CD4-positive, alpha-beta T cell (primary cell): ENCODE measurements at places on chromosomes 2 and 18. TPM values are rescaled to one million over a fixed set of nuclear protein-coding genes. Genes with fewer than 3 reads are reported as not detected.

The CDH19 gene
- not detected for total RNA-seq

The E2F6 gene
- total RNA-seq = 3.5 TPM

The RIF1 gene
- 66.9 TPM for total RNA-seq

The KIAA2012 gene
- total RNA-seq = not detected

The LTBP1 gene
- not detected for total RNA-seq

The CENPA gene
- total RNA-seq = 1.1 TPM

The FAM210A gene
- total RNA-seq = 3.5 TPM

DNA sequence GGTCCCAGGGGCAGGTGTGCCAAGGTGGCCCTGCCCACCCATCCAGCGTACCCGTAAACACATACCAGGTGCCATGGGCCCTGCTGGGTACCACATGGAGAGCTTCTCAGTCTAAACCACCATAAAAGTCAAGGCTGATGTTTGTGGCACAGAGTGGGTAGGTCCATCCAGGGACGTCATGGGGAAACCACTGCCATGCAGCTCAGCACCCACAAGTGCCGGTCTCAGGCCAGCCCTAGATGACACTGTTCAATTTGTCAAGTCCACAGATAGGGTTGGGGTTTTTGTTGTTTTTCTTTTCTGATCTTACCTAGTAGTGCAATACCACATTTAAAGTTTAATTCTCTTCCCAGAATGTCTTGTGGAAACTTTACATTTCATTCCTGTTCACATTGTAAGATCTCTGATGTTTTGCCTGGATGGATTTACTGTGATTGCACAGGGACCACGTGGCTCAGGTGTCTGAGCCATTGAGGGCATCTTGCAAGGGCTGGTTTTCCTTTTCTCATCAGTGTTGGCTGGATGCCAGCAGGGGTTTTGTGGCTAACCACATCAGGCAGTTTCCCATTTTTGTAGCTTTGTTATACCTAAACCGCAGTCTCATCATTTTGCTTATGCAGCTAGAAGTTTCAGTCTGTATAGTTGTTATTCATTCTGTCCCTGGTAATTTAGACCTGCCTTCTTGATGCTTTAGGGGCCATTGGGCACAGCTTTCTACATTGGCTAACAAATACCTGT lies 64.7 kb downstream of the STK25 start:
- peak; percentile 91 for DNase-seq

- no peak for DNase-seq
Observed at GRCh38 chr2:158079672-158080071, 22.0 kb upstream of the UPP2 start.

DNA sequence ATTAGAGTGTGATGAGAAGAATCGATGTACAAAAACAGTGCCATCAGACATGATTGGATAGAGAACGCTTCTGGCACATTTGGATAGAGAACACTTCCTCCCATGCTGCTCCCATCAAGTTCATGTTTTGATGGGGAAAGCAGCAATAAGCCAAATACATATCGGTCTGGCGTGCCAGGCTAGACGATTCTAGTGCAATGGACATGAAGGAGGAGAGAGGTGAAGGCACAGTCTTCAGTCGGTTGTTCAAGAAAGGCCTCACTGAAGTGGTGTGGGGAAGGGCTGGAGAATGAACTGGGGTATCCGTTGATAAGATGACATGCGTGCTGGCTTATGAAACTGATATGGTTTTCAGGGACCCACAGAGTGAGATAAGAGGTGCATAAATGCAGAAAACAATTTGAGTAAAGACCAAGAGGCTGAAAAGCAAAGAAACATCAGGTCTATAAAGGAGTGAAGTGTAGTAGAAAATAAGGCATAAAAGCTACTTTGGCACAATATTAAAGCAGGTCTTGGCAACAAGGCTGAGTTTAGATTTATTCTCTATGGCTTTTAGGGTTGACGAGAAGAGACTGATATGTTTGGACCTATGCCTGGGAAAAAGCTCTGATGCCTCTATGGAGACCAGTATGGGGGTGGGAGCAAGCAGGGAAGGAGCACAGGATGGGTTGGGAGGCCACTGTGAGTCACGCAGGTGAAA lies 117.6 kb upstream of the PIEZO2 start:
- DNase-seq = no peak

GRCh38 chr18:49161627-49162026 lies 210.9 kb upstream of the SMAD7 start:
- no peak for DNase-seq

GRCh38 chr2:8412586-8412985 lies 269.3 kb upstream of the ID2 start:
- no peak for DNase-seq

GRCh38 chr2:98308068-98308467 lies 38.2 kb upstream of the CNGA3 start:
- DNase-seq = no peak

- no peak for DNase-seq
Observed at GRCh38 chr2:38160516-38160915, 84.6 kb upstream of the CYP1B1 start.

DNA sequence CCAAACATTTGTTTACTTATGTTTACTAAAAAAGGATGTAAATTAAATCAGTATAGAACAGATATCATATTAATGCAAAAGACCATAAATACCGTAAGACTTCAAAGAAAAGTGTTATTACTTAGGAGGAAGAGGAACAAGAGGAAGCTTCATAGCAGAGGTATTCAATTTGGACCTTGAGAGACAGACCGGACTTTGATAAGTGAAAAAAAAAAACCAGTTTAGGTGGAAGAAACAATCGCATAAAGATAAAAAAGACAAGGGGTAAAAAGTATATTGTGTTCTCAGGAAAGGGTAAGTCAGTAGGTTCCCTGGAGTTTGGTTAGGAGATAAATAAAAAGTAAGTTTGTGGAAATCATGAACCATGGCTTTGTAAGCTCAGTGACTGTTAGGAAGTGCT lies 17.6 kb downstream of the PELI1 start:
- DNase-seq = no peak

- DNase-seq = no peak
Observed at GRCh38 chr2:133490411-133490980, 77.8 kb downstream of the NCKAP5 start.

DNA sequence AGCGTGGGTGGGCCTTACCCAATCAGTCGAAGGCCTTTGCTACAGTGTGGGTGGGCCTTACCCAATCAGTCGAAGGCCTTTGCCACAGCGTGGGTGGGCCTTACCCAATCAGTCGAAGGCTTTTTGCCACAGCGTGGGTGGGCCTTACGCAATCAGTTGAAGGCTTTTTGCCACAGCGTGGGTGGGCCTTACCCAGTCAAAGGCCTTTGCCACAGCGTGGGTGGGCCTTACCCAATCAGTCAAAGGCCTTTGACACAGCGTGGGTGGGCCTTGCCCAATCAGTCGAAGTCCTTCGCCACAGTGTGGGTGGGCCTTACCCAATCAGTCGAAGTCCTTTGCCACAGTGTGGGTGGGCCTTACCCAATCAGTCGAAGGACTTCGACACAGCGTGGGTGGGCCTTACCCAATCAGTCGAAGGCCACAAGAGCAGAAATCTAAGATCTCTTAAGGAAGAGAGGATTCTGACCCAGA lies 16.3 kb upstream of the GAL3ST2 start:
- DNase-seq = peak; percentile 30

DNA sequence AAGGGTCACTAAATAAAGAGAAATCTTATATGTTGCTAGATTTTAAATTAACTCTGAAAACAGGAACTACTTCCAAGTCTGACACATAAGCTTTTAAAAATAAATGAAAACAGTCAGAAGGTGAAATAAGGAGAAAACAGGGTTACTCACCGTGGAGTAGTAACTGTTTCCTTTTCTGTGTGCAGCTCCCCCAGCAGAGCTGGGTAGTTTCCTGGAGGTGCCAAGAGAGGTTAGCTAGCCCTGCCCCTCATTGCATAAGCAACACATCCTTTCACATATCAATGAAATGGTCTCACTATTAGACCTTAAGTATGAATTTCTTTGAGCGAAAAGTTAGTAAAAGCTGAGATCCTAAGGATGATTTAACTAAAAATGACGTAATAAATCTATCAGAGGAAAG lies 54.0 kb upstream of the GPR75 start:
- DNase-seq = no peak

DNA sequence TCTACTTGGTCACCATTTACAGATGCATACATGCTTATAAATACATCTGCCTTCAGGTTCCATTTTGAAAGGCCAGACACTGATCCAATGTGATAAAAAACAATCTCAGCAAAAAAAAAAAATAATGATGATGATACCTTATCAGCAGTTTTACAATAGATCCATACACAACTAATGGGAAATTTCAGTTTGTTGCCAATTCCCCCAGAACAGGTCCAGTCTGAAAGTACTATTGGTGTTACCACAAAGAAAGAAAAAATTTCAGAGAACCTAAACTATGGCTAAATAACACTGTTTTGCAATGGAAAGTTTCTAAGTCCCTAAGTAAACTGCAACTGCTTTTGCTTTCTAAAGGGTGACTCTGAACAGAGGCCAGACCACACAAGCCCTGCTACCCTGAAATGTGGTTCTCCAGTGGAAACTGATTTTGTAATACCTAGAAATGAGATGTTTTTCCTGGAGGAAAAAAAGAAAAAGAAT lies 54.1 kb downstream of the LPIN2 start:
- DNase-seq = no peak

GRCh38 chr2:28993206-28993960 lies 12.3 kb downstream of the TOGARAM2 start:
- no peak for DNase-seq

DNA sequence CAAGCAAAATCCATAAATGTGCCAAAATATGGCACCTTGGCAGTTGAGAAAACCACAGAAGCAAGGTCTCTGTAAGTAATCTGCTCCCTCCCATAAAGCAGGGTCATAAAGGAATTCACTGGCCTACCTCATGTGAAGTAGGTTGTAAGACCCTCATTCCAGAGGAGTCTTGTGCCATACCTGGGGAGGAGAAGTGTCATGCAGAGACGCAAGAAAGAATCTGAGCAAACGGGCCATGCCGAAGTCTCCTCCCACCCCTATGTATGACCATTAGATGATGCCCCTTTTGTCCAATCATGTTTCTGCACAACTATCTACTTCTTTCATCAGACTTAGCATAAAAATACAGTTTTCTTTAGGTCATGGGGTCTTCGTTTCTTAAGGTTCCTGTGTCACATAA lies 14.6 kb downstream of the NMUR1 start:
- no peak for DNase-seq

- no peak for DNase-seq
Observed at GRCh38 chr18:74013955-74014354, 133.7 kb downstream of the FBXO15 start.

- no peak for DNase-seq
Observed at GRCh38 chr18:45761512-45762114, 37.6 kb downstream of the SLC14A1 start.

DNA sequence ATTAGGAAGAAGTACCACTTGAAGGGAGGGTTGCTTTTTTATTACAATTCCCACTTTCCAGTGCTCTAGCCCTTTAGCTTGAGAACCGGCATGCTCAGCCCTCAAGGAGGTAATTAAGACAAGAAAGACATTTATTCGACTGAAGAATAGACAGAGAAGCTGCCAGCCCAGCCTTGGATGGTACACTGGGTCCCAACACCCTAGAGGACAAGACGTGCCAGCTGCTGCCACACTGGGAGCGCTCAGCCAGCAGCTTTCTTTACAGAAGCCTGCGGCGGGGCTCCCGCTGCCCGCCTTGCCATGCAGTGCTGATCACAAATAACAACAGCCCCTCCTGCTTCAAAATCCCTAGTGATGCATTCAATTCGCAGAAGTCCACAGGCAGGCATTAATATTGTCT lies 746.3 kb upstream of the RAB6C start:
- no peak for DNase-seq

GRCh38 chr2:240363746-240364581 lies 71.5 kb upstream of the GPC1 start:
- no peak for DNase-seq
